ENCODE measurements at places on chromosomes 5 and 9. TPM values are rescaled to one million over a fixed set of nuclear protein-coding genes. Genes with fewer than 3 reads are reported as not detected.

Gene FAM81B
- total RNA-seq = not detected

Gene SLCO6A1
- total RNA-seq = not detected

Gene ITGA2
- 3.8 TPM for total RNA-seq

Gene MORN5
- not detected for total RNA-seq

Gene RAD50
- total RNA-seq = 6.5 TPM

Gene NPR3
- total RNA-seq = 3.0 TPM

Gene ADAMTS6
- 13.4 TPM for total RNA-seq

Gene CTNNA1
- 303 TPM for total RNA-seq

Gene NSD1
- 23.1 TPM for total RNA-seq

Gene COL23A1
- not detected for total RNA-seq

Gene ZBTB43
- total RNA-seq = 4.8 TPM
